ENCODE measurements at places on chromosomes 4 and X.
A peak's percentile ranks its signal among the peaks of the same experiment; 100 is the strongest.

- no peak for DNase-seq
Measured at GRCh38 chrX:68920561-68920960, 91.7 kb downstream of the EFNB1 start.

GRCh38 chrX:47146121-47146935, 1.3 kb downstream of the RBM10 start:
- DNase-seq, result no peak

- DNase-seq, result no peak
Measured at GRCh38 chr4:152448854-152449253, 87.0 kb downstream of the FBXW7 start.

- no peak for DNase-seq
Measured at GRCh38 chr4:169870507-169870906, 112.8 kb upstream of the HPF1 start.

GRCh38 chr4:48017108-48017571, 568 bp downstream of the NIPAL1 start:
- peak; percentile 24 for DNase-seq

DNA sequence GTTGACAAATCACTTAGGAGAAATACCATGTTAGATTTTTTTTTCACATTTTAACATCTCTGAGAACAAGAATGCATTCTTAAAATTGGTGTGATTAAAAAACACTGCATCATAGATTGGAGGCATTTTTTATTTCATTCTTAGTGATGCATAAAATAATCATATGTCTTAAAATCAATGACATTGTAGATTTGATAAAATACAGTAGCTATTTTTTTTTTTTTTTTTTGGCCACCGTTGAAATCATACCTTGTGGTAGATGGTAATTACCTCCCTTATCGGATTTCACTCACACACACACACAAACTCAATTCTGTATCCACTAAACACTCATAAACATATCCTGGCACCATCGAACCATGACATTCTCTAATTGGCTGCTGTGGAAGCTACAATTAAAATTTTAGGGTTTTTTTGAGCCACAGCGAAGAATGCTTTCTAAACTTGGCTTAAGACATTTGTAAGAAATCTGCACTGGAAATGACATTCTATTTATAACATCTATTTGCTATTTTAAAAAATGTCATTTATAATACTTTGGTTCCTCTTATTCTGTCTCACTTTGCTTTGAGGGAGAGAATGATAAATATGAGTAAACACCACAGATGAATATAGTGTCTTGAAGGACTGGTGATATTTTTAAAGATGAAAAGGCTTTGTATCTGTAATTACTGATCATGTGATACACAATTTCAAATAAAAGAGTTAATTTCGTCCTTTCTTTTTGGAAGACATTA, 60.1 kb downstream of the CCSER1 start:
- peak; percentile 8 for DNase-seq

DNA sequence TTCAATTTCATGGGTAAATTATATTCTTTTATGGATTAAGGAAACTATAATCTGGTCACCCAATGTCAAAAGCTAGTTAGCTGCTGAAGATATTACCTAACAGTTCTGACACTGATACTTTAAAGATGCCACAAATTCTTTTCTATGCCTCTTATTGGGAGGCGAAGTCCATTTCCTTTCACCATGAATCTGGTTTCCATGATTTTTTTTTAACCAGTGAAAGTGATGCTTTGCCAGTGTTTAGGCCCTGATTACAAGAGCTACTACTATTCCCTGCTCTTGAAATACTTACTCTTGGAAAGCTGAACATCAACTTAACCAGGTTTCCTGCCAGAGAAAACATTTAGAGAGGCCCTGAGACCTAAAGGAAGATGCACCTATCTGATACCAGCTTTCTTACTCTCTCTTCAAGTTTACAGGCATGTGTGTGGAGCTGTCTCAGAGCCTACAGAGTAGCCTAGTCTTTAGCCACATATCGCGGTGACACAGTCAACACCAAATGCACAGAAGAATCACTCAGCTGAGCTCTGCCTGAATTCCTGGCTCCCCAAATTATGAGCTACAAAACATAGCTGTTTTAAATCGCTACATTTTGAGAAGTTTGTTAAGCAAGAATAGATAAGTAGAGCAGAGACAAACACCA, 1280.8 kb downstream of the PCDH7 start:
- DNase-seq, result no peak
